Globus pallidus (tissue), 1 donor: ENCODE measurements at places on chromosomes 3 and 15.

- DNase-seq: no peak
These were observed 75.3 kb upstream of the PRR20G start for GRCh38 chr3:127363171-127363570.

DNA sequence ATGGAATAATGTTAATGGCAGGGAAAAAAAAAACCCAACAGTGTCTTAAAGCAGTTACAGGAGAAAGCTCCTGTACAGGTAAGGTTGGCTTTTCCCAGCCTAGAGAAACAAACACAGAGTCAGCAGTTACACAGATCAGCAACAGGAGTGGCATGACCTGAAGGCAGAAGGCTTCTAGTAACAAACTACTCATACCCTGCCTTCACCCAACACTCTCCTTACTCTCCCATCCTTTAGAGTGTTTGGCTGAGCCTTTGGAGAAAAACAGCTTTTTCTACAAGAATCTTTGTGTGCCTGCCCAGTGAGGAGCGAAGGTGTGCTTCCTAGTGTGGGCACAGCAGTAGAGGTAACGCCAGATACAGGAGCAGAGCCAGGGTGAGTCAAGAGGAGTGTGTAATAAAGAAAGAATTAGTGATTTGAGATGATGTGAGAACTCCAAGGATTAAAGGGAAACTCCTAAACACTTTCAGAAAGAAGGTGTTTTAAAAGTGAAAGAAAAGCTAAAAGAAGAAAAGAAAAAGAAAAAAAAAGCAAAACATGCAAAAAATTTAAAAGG is 152.7 kb downstream of the POLR2M start:
- no peak for DNase-seq

DNA sequence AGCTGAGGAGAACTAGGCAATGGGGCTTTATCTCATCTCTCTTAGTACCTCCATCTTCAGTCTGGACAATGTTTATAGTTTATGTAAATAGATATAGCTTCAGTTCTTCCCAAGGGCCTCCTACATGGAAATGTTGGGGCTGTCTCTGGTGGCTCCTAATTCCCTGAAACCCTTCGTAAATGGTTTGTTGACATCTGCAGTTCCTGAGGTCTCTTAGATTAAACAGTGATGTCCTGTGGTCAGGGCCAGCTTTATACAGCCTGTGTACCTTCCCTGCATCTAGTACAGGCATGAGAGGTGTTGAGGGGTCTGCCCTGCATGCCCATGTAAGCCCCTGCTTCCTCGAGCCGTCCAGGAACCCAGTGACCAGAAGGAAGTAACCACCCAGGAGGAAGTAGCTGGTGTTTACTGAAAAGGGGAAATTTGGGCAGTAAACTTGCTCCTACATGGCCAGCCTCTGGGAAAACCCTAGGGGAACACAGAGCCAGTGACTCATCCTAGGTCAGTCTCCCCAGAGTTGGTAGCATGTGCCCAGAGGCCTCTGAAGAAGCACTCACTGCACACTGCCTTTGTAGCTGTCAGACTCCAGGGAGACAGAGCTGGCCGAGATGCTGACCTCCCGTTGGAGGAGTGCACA is 4.7 kb upstream of the TBC1D2B start:
- DNase-seq: no peak

GRCh38 chr3:129312671-129313414 is 34.2 kb downstream of the HMCES start:
- no peak for DNase-seq
